ENCODE measurements at places on chromosomes 11 and 22.

- no peak for DNase-seq
Measured at GRCh38 chr11:46557684-46558151, 36.1 kb downstream of the AMBRA1 start.

GRCh38 chr22:25070956-25071355 lies 118.4 kb downstream of the KIAA1671 start:
- no peak for DNase-seq

GRCh38 chr22:29269731-29270474 lies 1.8 kb downstream of the EWSR1 start:
- DNase-seq: peak; percentile 35

- no peak for DNase-seq
Measured at GRCh38 chr11:13259374-13259773, 18.2 kb upstream of the BMAL1 start.

GRCh38 chr11:109048098-109048497 lies 373.9 kb upstream of the C11orf87 start:
- DNase-seq: no peak

- DNase-seq: peak; percentile 26
Measured at GRCh38 chr11:79400717-79401330, 40.0 kb downstream of the TENM4 start.

GRCh38 chr11:118156531-118157185 lies 4.0 kb upstream of the SCN4B start:
- DNase-seq: no peak

DNA sequence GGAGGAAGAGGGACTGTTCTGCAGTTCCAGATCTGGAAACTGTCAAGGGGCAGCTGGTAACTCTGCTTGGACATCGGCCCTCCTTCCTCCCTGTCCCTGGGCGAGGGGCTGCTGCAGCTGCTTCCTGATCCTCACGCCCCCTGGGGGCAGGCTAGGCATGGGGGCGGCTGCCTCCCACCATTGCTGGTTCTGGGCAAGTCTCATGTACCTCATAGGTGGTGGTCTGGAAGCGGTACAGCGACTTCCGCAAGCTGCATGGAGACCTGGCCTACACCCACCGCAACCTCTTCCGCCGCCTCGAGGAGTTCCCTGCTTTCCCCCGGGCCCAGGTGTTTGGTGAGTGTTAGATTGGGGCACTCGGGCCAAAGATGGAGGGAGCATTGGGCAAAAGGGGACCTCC lies 5.0 kb downstream of the SNX15 start:
- no peak for DNase-seq

DNA sequence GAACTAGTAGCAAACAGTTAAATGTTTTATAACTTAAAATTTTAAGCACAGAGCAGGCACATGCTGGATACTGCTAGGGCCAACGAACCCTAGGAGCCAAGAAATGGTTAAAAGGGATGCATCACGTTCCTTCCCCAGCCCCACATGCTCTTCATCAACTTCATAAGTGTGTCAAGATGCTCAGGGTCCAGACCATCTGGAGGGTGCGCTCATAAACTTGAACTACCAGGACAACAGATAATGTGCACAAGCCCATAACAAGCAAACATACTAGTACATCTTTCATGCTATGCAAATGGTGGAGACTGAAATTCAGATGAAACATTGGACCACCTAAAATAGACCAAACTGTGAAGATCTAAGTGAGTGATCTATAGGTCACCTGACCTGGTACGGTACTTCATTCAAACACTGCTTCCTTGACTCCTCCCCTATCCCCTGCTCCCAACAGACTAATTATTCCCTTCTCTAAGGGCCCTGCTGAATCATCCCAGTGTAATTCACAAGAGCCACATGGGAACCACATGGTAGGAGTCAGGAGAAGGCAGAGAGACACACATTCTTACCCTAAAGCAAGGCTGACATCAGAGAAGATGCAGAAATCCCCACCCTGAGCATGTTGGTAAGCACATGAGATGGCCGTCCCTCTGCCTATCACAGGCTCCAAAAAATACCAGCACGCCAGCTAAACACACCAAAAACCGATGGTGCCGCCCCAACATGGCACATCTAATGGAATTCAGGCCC lies 83.9 kb downstream of the ETS1 start:
- DNase-seq: no peak

- DNase-seq: peak; percentile 29
Measured at GRCh38 chr11:85685125-85685819, 723 bp downstream of the CCDC89 start.

DNA sequence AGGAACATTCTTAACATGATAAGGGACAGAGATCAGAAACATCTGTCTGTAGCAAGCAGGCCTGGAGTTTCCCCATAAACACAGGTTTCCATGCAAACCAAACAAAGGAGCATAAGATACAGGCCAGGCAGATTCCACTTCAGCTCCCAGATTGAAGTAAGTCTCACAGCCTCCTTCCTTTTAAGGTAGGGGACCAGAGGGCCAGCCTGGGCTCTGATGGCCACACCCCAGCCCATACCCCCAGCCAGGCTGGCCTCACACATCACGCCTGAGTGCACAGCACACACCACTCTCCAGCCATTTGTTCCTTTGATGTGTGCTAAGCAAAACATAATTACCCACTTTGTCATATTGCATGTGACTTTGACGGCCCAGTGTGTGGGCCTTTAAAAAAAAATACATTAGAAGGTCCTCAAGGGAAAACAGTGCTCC lies 518.7 kb downstream of the NTM start:
- no peak for DNase-seq

- DNase-seq: no peak
Measured at GRCh38 chr11:17770917-17771316, 36.3 kb downstream of the KCNC1 start.

DNA sequence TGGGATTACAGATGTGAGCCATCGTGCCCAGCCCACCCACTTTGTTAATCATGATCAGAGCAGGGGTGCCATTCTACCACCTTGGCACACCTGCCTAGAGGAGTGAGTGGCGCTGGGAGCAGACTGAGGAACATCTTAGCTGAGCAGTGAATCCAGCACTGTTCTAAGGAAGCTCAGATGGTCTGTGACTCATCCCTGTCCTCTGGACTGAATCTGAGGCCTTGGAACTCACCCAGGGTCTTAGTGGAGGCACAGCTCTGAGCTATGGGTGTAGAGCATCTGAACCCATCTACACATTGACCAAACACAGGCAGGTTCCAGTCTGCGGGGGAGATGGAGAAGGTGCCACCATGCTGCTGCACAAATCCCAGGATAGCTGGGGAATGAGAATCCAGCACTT lies 14.9 kb downstream of the PGAP2 start:
- no peak for DNase-seq

GRCh38 chr22:19357270-19358105 lies 66.0 kb upstream of the CLTCL1 start:
- DNase-seq: peak; percentile 28

Measured in pons (tissue), 1 donor.